ENCODE measurements at places on chromosomes 5 and 9.
A peak's percentile ranks its signal among the peaks of the same experiment; 100 is the strongest.

- no peak for DNase-seq
Observed at GRCh38 chr9:14937216-14937615, 27.0 kb upstream of the FREM1 start.

GRCh38 chr5:79408028-79408427 is 105.9 kb downstream of the HOMER1 start:
- no peak for DNase-seq

DNA sequence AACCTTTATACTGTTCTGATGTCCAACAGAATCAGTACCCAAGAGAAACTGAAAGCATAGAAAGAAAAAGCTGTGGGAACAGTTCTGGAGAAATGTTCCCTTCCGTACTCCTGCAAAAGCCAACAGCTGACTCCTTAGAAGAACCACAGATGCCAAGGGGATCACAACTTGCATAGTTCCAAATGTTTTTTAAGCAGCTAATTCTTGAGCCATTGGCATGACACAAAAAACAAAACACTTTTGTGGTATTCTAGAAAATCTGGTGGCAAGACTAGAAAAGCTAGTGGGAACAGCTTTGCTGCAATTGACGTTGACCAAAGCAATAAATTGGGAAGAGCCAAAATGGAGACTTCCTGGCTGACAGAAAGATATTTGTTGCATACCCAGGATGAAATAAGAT is 189.9 kb downstream of the ARL15 start:
- DNase-seq = no peak

- DNase-seq = no peak
Observed at GRCh38 chr5:167950126-167950721, 341.2 kb upstream of the WWC1 start.

DNA sequence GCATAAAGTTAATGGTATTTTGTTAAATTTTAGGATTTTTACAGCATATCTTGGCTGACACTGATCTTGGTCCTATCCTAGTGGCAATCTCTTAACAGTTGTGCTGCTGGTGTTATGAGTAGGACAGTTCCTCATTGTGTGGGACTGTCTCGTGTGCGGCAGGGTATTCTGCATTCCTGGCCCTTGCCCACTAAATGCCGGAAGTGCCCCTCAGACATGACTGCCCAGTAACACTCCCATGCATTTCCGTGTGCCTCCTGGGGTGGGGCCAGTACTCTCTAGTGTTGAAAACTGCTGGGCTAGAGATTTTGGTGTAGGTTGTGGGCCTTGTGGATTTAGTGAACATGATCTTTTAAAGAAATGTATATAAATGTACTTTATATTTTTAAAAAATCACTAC is 227.1 kb upstream of the DMRT1 start:
- DNase-seq = no peak

- DNase-seq = no peak
Observed at GRCh38 chr5:157554179-157555036, 21.2 kb downstream of the ADAM19 start.

DNA sequence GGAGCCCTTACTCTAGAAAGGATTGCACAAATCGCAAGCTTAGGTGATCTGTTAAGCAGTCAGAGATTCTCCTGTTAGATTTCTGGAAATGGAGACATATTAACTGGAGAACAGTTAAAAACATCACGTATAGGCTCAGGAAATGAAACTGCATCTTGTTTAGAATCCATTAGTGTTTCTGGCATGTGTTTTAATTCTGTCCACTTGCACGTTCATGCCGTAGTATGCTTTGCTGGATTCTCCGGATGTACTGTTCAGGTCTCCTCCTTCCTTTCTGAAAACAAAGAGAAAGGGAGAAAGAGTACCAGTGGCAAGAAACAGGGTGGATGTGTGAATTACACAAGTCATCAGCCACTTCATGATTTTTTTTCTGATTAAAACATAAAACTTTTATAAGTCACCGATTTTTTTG is 2.5 kb upstream of the RGMB start:
- no peak for DNase-seq

DNA sequence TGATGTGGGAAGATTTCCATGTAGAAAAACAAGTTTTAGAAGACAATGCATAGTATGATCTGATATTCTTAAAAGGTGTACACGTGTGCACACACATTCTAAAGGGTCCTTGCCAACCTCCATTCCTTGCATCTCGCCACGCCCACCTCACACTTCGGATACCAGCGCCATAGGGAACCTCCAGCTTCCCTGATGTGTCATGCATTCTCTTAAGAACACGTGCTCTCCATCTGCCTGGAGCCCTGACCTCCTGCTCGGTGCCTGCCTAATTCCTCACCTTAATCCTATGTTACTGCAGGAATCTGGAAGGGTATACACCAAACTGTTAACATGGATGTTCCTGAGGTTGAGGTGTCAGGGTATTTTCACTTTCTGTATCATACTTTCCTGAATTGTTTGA is 63.1 kb downstream of the PTCD2 start:
- DNase-seq = no peak

DNA sequence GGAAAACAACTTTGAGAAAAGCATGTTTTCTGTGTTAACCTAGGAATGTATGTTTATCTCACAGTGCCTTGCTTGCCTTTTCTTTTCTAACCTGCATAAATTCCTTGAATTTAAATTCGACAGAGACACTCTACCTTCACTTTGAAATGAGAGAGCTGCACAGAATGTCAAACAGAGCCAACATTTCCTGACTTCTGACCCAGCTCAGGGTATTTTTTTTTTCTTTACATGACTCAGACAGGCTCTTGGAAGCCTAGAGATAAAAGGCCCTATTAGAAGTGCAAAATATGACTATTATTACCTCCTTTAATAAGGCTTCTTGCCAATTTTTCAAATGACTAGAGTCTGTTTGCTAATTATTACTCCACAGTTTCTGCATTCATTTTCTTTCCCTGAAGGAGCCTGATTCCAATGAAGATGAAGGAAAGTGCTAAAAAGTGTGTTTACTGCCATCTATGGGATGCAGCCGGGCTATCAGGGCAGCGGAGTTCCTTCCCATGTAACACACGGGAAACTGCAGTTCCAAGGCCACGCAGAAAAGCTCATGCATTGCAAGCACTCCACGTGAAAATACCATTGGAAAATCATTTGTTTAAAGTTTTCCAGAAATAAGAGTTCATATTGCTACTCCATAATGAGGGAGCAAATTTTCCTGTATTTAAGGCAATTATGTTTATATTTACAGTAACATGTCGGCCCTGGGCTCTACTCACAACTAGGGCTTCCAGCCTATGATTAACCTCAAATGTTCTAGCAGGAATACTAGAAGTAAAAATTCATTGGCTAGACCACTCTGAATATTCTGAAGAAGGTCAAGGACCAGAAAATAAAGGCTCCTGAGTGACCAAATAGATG is 485.6 kb downstream of the ZSWIM6 start:
- DNase-seq = peak; percentile 19

- DNase-seq = peak; percentile 57
Observed at GRCh38 chr5:115544043-115544435, 536 bp downstream of the FEM1C start.

GRCh38 chr5:65012301-65012892 is 243.7 kb downstream of the CWC27 start:
- DNase-seq = no peak

DNA sequence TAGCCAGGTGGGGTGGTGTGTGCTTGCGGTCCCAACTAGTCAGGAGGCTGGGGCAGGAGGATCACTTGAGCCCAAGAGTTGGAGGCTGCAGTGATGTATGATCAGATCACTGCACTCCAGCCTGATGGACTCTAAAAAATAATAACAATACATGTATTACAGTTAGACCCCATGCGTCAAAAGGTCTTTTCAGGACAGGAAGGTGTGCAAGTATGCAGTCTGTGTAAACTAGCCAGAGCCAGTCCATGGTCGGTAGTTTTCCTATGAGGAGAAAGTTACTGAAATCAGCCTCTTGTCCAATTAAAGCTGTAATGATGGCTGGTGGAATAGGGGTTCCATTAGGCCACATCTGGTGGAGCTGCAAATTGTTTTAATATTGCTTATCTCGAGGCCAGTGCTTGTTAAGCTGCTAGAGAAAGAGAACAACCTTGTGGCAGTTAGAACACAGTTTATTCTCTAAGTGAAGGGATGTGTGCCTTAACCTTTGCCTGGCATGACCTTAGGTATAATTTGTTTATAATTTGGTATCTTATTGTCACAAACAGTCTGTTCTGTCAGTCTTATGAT is 1.5 kb upstream of the STOM start:
- DNase-seq = no peak

- no peak for DNase-seq
Observed at GRCh38 chr5:117065161-117065560, 490.5 kb upstream of the SEMA6A start.

DNA sequence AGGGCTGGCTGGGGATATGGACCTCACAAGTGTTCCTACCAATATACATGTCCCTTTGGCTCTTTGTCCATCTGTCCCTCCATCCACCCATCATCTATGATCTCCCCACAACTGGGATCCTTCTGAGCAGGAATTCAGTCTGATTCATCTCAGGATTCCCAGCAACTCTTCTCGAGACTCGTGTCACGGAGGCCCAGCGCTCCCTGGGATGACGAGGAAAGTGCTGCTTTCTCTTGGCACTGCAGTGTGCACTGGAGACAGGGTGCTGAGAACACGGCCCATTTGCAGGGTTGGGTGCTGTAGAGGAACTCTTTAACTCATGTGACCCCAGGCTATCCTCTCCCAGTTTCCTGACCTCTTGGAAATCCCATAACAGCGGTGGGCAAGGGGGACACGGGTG is 72.9 kb downstream of the ANGPTL2 start:
- DNase-seq = no peak

- no peak for DNase-seq
Observed at GRCh38 chr9:113548221-113549041, 84.9 kb downstream of the RGS3 start.

DNA sequence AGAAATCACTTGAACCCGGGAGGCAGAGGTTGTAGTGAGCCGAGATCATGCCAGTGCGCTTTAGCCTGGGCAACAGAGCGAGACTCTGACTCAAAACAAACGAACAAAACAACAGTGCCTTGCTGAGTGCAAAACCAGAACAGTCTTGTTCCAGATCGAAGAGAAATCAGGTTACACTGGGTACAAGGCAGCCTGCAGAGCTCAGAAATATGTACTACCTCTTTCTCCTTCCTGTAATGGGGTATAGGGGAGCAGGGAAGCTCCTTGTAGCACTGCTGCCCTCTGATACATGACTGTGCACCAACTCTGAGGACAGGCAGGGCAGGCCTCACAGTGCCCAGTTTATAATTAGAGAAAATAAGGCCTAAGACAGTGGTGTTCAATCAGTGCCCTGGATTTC is 24.7 kb downstream of the TBC1D2 start:
- no peak for DNase-seq

DNA sequence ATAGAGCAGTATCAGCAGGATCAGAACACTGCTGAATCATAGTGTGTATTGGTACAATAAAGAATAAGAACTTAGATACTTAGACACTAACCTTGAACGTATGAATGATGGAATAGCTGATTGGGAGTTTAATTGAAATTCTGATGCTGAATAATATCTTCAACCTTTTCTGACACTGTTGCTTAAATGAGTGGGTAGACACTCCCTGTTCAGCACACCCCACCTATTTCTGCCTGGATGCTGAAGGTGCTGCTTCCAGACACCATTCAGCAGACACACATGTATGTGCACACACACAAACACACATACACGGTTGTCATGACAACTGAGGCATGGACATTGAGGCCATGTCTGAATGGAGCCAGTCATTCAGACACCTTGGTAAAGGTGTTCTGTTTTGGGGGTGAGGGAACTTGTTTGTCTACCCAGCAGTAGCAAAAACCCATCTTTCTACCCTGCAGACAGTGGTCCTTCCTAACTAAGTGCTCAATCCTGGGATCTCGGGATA is 54.3 kb downstream of the TMEM215 start:
- DNase-seq = no peak

- DNase-seq = no peak
Observed at GRCh38 chr5:82338771-82339373, 60.7 kb upstream of the RPS23 start.

DNA sequence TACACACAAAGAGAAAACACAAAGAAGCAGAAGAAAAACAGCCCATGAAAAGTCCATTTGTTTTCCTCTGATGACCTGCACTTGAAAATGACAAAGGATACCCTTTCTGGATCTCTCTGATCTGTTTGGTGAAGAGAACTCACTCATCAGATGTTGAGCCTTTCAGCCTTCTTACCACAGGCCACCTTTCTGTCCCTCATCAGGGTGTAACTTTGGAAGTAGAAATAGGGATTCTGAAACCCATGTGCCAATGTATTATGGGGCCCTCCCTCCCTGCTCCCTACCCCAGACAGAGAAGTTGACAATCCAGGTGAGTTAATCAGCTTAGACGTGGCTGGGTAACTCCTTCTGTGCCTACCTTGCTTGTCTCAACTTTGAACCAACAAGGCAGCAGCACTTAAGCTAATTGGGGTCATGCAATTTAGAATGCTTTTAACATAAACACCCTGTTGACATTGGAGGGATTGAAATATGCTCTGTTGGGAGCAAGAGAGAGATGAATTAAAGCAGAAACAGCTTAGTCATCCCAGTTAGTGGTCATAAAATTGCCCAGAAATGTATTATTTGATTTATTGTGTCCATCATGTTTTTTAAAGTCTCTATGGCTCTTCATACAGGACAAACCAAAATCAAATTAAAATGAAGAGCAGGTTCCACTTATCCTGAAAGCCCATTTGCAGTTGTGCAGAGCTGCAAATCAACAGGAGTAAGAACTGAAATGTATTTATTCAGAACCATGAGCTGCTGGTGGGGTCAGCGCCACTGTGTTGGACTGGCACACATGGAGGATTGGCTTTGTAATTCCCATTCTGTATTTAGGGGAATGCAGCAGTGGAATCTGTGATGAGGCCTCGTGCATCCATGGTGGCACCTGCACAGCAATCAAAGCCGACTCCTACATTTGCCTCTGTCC is 132.0 kb downstream of the LIFR start:
- DNase-seq = no peak

GRCh38 chr5:148186248-148187003 is 16.4 kb upstream of the SPINK6 start:
- no peak for DNase-seq

GRCh38 chr5:120150770-120151169 is 313.3 kb upstream of the PRR16 start:
- no peak for DNase-seq

- DNase-seq = no peak
Observed at GRCh38 chr9:20538956-20539355, 83.3 kb downstream of the MLLT3 start.

GRCh38 chr5:144183254-144183889 is 12.7 kb downstream of the KCTD16 start:
- DNase-seq = peak; percentile 25

DNA sequence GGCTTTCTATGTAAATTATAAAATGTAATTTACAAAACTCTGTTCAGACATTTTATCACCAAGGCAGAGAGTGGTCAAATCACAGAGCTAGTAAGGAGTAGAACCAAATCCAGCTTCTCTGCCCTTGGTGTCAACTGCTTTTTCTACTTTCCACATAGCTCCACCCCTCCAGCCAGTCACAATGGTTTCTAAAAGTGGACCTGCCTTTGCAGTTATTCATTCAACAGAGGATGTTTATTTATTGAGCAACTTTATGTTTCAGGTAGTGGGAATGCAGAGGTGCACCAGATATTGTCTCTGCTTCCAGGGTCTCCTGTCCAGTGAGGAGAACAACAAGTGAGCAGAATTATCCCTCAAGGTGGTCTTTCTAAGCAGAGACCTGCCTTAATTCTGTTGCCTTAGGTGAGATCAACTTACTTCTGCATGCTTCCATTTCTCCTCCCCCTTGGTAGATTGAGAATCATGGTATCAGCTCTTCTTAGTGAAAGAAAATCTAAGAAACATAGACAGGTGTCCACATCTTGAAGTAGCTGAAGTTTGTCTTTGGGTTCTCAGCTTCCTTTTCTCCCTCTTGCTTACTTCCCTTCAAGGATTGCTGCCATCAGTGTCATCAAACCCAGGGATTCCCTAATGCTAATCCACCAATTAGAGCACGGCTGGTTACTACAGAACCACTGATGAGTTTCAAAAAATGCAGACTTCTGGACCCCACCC is 17.2 kb upstream of the PDCD1LG2 start:
- DNase-seq = no peak
